Activated T-helper 17 cell treated with anti-CD3 and anti-CD28 coated beads, Interleukin-2, amount 50 U/mL, for 72 hours (primary cell): ENCODE measurements at places on chromosomes 16 and 17.

- ATAC-seq: no peak
Measured at GRCh38 chr16:53827741-53828140, 123.8 kb downstream of the FTO start.

GRCh38 chr17:76531486-76532038 is 5.9 kb downstream of the CYGB start:
- ATAC-seq: no peak

DNA sequence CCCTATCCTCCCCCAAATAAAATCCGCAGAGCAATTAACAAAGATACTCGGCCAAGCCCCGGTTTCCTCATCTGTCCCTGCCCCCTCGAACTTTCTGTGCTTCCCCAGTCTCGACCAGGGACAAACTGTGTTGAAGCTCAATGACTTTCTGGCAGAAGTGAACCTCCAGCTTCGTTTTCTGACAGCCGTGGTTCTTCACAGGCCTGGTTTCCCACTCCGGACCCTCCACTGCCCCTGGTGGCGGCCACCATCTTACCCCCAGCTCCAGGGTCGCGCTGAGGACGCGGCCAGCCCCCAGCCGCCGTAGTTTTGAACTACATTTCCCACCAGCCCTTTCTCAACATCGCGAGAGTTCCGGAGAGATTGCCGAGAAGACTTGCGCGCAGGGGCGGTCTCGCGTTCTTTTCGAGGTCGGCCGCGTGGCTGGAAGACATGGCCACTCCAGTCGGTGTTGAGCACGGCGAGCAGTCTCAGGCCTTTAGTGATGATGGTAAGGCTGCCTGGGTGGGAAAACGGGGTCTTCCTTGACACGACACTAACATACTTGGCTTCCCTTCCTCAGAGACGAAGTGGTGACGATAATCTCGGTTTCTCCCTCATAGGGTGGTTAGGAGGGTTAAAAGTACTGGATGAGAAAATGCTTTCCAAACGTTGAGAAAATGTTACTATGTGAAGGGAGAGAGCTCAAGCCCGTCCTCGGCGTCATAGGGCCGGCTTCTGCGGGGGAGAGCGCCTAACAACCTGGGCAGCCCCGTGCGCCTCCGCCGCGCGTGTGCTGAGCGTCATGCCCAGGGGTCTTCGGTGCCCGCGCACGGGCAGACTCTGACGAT is 17.7 kb downstream of the PRCD start:
- ATAC-seq: peak; percentile 89

DNA sequence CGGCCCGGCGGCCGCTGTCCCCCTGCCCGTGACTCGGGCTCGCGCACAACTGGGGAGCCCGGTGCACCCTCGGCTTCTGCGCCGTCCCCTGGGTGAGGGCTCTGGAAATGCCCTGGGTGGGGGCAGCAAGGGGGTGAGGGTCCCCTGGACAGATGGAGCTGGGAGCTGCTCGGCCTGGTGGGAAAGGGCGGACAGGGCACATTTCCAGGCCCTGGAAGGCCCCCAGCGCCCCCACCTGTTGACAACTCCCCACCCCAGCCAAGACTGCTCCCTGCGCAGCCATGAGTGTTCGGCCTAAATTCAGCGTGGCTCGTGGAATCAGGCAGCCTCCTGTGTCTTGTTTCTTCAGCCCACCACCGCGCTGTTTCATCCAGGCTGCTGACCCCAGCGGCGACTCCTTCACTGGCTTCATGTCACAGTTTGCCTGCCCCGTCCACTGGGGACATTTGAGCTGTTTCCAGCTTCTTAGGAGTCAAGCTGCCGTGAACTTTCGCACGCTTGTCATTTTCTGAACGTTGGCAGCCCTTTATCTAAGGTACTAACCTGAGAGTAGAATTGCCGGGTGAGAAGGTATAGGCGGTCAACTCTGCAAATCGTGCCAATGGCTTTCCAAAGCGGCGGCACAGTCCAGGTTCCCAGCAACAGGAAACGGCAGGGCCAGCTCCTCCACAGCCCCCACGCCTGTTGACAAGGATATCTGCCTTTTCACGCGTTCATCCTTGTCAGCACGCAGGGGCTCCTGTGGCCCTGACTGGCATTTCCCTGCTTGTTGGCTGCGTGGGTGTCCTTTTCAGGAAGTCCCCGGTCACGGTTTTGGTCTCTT is 895 bp downstream of the UTS2R start:
- ATAC-seq: no peak

- ATAC-seq: no peak
Measured at GRCh38 chr17:27940503-27941428, 47.6 kb upstream of the LYRM9 start.

- peak; percentile 96 for ATAC-seq
Measured at GRCh38 chr16:27387724-27388123, 14.2 kb upstream of the IL21R start.

GRCh38 chr16:48386559-48387312 is 1.5 kb upstream of the SIAH1 start:
- no peak for ATAC-seq

DNA sequence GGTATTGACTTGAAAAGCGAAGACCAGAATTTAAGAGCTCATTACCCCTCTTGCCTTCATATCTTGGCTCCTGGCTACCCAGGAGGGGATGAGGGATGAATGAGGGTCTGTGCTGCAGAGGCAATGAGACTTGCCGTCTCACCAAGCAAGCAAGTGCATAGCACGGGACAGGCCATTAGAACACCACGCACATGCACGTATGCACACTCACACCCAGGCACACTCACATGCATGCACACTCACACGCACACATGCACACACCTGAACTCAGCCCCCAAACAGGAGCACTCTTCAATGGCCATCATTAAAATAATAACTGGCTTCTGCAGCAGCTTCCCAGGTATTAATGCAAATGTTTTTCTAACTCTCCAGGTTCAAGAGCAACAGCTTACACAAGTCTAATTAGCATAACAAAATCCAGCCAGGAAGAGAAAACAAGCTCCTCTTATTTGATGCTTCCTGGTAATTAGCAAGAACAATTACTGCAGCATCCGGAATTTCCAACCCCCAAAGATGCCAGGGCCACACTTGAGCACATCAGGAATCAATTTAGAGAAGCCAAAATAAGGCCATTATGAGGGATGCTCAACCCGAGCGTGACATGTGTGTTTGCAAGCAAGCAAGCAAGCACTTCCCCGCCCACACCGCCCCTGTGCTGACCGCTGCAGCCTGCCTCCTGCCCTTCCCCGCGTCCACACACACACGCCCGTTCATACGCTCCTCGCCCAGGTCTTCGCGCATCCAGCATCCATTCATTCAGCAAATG is 171.6 kb upstream of the TNRC6C start:
- no peak for ATAC-seq

- ATAC-seq: no peak
Measured at GRCh38 chr16:66942981-66943380, 7.7 kb downstream of the CES2 start.

DNA sequence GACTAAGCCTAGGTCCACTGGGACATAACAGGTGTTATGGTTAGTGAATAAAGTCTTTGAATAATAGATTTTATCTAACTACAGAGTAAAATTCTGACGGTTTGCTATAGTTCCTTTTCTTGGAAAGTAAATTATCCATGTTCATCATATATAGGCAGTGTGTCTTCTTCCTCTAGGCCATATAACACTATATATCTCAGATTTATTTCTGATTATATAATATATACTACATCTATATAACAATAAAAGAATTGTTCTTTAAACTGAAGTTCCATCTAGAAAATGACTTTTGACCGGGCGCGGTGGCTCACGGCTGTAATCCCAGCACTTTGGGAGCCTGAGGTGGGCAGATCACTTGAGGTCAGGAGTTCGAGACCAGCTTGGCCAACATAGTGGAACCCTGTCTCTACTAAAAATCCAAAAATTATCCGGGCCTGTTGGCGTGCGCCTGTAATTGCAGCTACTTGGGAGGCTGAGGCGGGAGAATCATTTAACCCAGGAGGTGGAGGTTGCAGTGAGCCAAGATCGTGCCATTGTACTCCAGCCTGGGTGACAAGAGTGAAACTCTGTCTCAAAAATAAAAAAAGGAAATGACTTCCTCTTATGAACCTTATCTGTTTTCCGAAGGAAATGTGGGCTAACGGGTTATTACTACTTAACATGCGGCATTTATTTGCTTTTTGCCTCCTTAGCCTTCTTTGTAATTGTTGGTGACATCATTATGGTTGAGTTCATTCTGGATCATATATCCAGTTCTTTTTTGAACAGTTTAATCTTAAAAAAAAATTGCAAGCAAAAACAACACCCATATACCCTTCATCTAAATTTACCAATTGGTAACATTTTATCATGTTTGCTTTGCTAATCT is 29.2 kb downstream of the NOL11 start:
- ATAC-seq: no peak

- no peak for ATAC-seq
Measured at GRCh38 chr16:86821895-86822294, 243.5 kb downstream of the FOXL1 start.

DNA sequence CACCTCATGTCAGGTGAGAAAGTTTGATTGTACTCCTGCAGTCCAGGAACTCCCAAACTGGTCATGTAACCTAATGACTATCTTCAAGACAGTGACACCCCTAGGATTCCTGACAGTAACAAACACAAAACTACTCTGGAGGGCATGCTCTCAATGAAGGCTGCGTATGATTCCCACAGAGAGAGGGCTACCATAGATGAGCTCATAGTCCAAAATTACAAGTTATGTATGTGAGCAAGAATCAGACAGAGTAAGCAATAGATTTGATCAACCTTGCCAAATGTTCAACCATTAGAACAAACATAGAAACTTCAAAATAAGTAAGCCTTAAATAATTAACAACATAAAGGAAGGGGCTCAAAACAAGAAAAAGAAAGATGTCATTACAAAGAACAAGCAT is 158.1 kb downstream of the COPRS start:
- no peak for ATAC-seq

- ATAC-seq: peak; percentile 76
Measured at GRCh38 chr16:2163211-2163881, 7.8 kb downstream of the TRAF7 start.

DNA sequence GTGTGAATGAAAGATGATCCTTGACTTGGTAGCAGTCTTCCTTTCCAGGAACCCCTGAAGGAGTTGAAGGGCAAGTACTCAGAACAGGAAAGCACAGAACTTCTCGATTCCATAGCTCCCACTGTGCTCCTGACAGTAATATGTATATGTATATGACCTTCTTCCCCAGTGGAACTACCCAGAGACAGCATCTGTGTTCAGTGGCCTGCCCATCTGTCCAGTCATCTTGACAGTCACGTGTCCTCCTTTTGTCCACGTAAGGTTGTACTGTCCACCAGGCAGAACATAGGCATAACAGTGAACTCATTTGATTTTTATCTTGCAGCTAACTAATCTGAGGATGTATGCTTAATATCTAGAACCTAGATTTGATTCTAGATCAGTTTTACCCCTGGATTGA is 37.8 kb upstream of the RASL10B start:
- ATAC-seq: no peak

GRCh38 chr17:59361916-59362810 is 30.7 kb downstream of the YPEL2 start:
- ATAC-seq: peak; percentile 66

DNA sequence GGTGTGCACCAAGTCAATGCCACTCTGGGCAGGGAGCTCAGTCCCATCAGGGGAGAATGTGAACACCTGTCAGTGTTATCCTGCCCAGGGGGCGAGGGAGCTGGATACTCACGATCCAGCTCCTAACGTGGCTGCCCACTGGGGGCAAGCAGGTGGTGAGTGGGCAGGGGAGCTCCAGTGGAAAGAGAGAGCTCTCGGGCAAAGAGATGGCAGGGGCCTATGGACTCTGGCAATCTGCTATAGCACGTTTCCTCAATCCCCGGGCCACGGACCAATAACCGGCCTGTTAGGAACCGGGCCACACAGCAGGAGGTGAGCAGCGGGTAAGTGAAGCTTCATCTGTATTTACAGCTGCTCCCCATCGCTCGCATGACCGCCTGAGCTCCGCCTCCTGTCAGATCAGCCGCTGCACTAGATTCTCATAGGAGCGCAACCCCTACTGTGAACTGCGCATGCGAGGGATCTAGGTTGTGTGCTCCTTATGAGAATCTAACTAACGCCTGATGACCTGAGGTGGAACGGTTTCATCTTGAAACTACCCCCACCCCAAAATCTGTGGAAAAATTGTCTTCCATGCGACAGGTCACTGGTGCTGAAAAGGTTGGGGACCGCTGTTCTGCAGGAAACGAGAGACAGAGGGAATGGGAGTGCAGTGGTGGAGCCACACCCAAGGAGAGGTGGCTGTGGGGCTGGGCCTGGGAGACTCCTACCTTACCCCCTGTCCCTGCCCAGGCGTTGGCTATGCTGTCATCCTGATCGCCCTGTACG is 15.6 kb downstream of the SLC6A2 start:
- no peak for ATAC-seq

GRCh38 chr17:78241277-78242023 is 10.0 kb downstream of the TMEM235 start:
- peak; percentile 91 for ATAC-seq

- peak; percentile 59 for ATAC-seq
Measured at GRCh38 chr17:79082311-79083190, 7.9 kb downstream of the ENGASE start.

GRCh38 chr17:51888816-51889215 is 269.7 kb downstream of the CA10 start:
- ATAC-seq: no peak

GRCh38 chr17:31525801-31526549 is 134.5 kb downstream of the RAB11FIP4 start:
- ATAC-seq: no peak

GRCh38 chr16:87076331-87076949 is 240.8 kb downstream of the C16orf95 start:
- no peak for ATAC-seq

GRCh38 chr17:39999067-39999466 is 16.2 kb upstream of the CSF3 start:
- no peak for ATAC-seq

- no peak for ATAC-seq
Measured at GRCh38 chr17:59810894-59811153, 81.9 kb downstream of the TUBD1 start.

DNA sequence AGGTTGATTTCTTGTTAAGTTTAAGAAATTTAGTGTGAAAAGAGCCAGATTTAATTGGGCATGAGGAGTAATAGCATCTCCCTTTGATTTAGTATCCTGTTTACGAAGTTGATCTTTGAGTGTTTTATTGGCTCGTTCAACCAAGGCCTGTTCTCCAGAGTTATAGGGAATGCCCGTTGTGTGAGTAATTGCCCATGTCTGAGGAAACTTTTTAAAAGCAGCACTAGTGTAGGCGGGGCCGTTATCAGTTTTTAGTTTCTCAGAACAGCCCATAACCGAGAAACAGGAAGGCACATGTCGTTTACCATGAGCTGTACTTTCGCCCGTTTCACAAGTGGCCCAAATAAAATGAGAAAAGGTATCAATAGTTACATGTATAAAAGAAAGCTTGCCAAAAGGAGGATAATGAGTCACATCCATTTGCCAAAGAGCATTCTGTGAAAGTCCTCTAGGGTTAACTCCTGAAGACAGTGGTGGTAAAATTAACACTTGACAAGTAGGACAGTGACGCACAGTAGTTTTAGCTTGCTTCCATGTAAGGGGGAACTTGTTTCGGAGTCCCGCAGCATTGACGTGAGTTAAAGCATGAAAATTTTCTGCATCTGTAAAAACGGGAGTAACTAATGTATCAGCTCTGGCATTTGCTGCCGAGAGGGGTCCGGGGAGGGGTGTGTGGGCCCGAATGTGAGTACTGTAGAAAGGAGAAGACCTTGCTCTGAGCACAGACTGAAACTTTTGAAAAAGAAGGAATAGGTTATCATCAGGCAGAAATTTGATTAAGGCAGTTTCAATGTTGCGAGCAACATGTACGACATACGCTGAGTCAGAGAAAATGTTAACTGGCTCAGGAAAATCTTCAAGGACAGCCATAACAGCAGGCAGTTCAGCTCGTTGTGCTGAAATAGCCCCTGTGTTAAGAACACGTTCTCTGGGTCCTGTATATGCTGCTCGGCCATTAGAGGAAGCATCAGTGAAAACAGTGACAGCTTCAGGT is 18.5 kb upstream of the KCTD5 start:
- peak; percentile 88 for ATAC-seq

GRCh38 chr17:66920435-66920834 is 44.1 kb upstream of the CACNG4 start:
- ATAC-seq: no peak
